Sciatic nerve (tissue), 2 donors: ENCODE measurements at places on chromosomes 3 and 15. TPM values are rescaled to one million over a fixed set of nuclear protein-coding genes. Genes with fewer than 3 reads are reported as not detected.

FGD5 gene
- 57.4 TPM for total RNA-seq

C3orf49 gene
- total RNA-seq = not detected

GRCh38 chr3:119741657-119742590, 39.1 kb downstream of the CFAP91 start:
- DNase-seq = no peak

GRCh38 chr3:52887166-52887565, 10.2 kb downstream of the STIMATE start:
- DNase-seq = no peak

DNA sequence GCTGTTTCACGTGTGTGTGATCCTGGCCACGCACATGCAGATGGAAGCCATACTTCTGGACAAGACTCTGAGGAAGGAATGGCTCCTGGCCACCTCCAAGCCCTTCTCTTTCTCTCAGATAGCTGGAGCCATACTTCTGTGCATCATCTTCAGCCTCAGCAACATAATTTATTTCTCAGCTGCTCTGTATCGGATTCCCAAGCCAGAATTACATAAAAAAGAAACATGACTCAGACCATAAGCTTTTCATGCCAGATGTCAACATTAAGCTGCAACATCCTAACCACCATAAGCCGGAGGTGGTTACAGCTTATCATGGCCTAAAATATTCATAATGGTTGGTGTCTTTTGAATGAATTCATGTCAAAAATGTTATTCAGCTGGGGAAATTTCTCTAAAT, 10.6 kb upstream of the KIF23 start:
- DNase-seq = no peak

GRCh38 chr3:11445883-11446282, 173.7 kb downstream of the ATG7 start:
- DNase-seq = no peak
